H7 (cell line): ENCODE measurements at places on chromosomes 3 and 15. TPM values are rescaled to one million over a fixed set of nuclear protein-coding genes. Genes with fewer than 3 reads are reported as not detected.

ASB14 gene
- 0.03 and 0.04 TPM in 2 replicates for total RNA-seq

ITGA11 gene
- 0.03 and 0.07 TPM in 2 replicates for total RNA-seq

CISH gene
- 0.96 and 1.6 TPM in 2 replicates for total RNA-seq

MUC20 gene
- 0.52 and 0.69 TPM in 2 replicates for total RNA-seq

TRIP4 gene
- total RNA-seq, result 6.9 and 8.3 TPM in 2 replicates

UCN2 gene
- 0.15 and 0.69 TPM in 2 replicates for total RNA-seq

C15orf62 gene
- 0.31 and 0.48 TPM in 2 replicates for total RNA-seq

HRG gene
- total RNA-seq, result 0.14 TPM in 1 of 2 replicates, not detected in the other

ABHD5 gene
- total RNA-seq, result 21.8 and 24.5 TPM in 2 replicates

ROBO1 gene
- total RNA-seq, result 34.5 and 71.2 TPM in 2 replicates

TTLL13 gene
- total RNA-seq, result 0.07 and 0.14 TPM in 2 replicates

RNF111 gene
- total RNA-seq, result 13.8 and 19.0 TPM in 2 replicates

UMPS gene
- 34.8 and 48.1 TPM in 2 replicates for total RNA-seq

AQP9 gene
- not detected in 2 replicates for total RNA-seq

PARP14 gene
- 5.6 and 8.5 TPM in 2 replicates for total RNA-seq

HTR3E gene
- not detected in 2 replicates for total RNA-seq

ESYT3 gene
- total RNA-seq, result 5.6 and 10.9 TPM in 2 replicates

TGM4 gene
- total RNA-seq, result 0.11 TPM in 1 of 2 replicates, not detected in the other

PRKCI gene
- 74.5 and 95.6 TPM in 2 replicates for total RNA-seq

CILP gene
- total RNA-seq, result not detected in 2 replicates

LMAN1L gene
- not detected in 2 replicates for total RNA-seq

TMIE gene
- total RNA-seq, result 0.22 and 0.59 TPM in 2 replicates

GPR149 gene
- not detected in 2 replicates for total RNA-seq

CLRN1 gene
- total RNA-seq, result 0.17 and 0.22 TPM in 2 replicates

CMTM8 gene
- 1.7 and 4.2 TPM in 2 replicates for total RNA-seq

TEX55 gene
- not detected in 2 replicates for total RNA-seq

ABI3BP gene
- total RNA-seq, result 0.03 TPM in 1 of 2 replicates, not detected in the other

CLEC3B gene
- not detected in 2 replicates for total RNA-seq

SERPINI2 gene
- total RNA-seq, result not detected in 2 replicates

GHSR gene
- total RNA-seq, result not detected in 2 replicates

DCBLD2 gene
- total RNA-seq, result 43.8 and 49.6 TPM in 2 replicates

CAMK2N2 gene
- 1.5 and 1.6 TPM in 2 replicates for total RNA-seq

GCSAM gene
- not detected in 2 replicates for total RNA-seq

ANKDD1A gene
- total RNA-seq, result 4.8 and 4.9 TPM in 2 replicates

NEIL1 gene
- 14.7 and 23.8 TPM in 2 replicates for total RNA-seq

FBXO40 gene
- total RNA-seq, result under 0.01 TPM in 1 of 2 replicates, not detected in the other

AADACL2 gene
- not detected in 2 replicates for total RNA-seq

LRRIQ4 gene
- 0.15 TPM in 1 of 2 replicates, not detected in the other for total RNA-seq

ACTL6A gene
- 91.8 and 103 TPM in 2 replicates for total RNA-seq

SLC7A14 gene
- 2.0 and 2.6 TPM in 2 replicates for total RNA-seq

TLR9 gene
- not detected in 2 replicates for total RNA-seq

MUSTN1 gene
- 0.63 and 0.97 TPM in 2 replicates for total RNA-seq

CPB1 gene
- 0.07 TPM in 1 of 2 replicates, not detected in the other for total RNA-seq

GABRR3 gene
- total RNA-seq, result not detected in 2 replicates

SI gene
- not detected in 2 replicates for total RNA-seq

PCYT1A gene
- total RNA-seq, result 23.9 and 38.0 TPM in 2 replicates

NR1I2 gene
- total RNA-seq, result 0.87 and 1.6 TPM in 2 replicates

LRRK1 gene
- total RNA-seq, result 3.3 and 6.6 TPM in 2 replicates

TF gene
- total RNA-seq, result under 0.01 TPM in 1 of 2 replicates, not detected in the other

PCLAF gene
- 46.4 and 46.5 TPM in 2 replicates for total RNA-seq

HGD gene
- total RNA-seq, result 0.18 and 1.4 TPM in 2 replicates

PP2D1 gene
- not detected in 2 replicates for total RNA-seq

ARL14 gene
- total RNA-seq, result 0.07 TPM in 1 of 2 replicates, not detected in the other

UBAP1L gene
- total RNA-seq, result 0.14 and 1.6 TPM in 2 replicates

ITIH1 gene
- total RNA-seq, result not detected in 2 replicates

FEZF2 gene
- total RNA-seq, result 0.14 TPM in 1 of 2 replicates, not detected in the other

EPHA3 gene
- 0.31 and 0.33 TPM in 2 replicates for total RNA-seq

MYD88 gene
- total RNA-seq, result 1.8 and 3.4 TPM in 2 replicates
